ENCODE measurements at places on chromosomes 6 and 20.

DNA sequence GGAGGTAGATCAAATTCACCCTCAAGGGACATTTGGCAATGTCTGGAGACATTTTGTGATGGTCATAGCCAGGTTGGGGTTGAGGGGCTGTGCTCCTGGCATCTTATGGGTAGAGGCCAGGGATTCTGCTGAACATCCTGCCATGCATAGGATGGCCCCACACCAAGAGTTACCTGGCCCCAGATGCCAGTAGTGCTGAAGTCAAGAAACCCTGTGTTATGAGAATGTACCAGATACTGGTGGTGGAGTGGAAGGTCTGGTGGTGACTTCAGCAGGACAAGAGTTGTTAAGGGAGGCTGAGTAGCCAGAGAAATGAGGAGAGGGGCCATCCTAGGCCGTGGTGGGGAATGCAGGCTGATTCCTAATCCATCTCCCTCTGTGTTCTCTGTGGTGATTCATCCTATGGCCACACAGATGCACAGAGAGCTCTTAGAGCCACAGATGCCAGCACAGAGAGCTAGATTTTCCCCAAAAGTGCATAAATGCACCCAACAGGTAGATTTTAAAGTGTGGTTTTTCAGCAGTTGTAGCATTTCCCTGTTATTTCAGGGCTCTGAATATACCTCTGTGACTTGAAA is 43.6 kb downstream of the CDYL start:
- no peak for DNase-seq

DNA sequence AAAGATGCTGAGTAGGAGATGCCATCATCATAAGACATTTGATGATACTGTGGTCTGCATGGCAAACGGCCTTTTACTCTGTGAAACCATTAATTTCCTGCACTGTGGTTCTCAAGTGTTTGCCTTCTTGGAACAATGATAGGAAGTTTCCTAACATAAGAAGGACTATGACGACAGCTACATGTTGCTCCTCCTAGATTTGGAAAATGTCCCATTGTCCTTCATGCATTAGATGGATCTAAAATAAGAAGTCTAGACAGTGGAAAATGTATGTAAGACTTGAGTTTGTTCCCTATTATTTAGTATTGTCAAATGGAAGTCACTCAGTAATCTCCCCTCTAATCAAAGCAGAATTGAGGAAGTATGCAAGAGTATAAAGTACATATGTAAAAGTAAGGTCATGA is 98.5 kb upstream of the TMEM170B start:
- DNase-seq, result no peak

- no peak for DNase-seq
These were observed 81.4 kb downstream of the TCP11 start for GRCh38 chr6:35059596-35060345.

DNA sequence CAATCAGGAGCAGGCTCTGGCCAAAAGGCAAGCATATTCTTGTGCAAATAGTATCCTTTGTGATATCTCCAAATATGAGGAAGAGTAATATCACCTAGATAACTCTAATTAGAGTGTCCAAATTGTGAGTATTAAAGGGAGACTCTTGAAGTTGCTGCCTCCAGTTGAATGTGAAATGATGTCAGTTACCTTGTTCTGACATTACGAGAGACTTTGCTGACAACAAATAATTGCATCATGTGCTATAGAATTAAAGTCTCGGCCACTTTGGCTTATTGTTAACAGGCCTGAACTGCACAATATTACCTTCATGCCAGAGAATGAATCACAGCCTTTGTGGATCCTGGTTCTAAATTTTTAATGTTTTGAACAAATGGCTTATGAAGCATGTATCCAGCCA is 106.5 kb downstream of the AIG1 start:
- no peak for DNase-seq

- DNase-seq, result peak; percentile 45
These were observed 7.3 kb downstream of the DNTTIP1 start for GRCh38 chr20:45798935-45799642.

- peak; percentile 34 for DNase-seq
These were observed 1.5 kb upstream of the CITED2 start for GRCh38 chr6:139376017-139376330.

GRCh38 chr6:44257025-44257752 is at the start of gene SLC35B2:
Gene SLC35B2 (minus strand): TSS chr6:44257528. CDS start chr6:44257410, 118 bp downstream.
- peak; percentile 94 for DNase-seq

- DNase-seq, result no peak
These were observed 845 bp upstream of the DST start for GRCh38 chr6:56643379-56644089.

DNA sequence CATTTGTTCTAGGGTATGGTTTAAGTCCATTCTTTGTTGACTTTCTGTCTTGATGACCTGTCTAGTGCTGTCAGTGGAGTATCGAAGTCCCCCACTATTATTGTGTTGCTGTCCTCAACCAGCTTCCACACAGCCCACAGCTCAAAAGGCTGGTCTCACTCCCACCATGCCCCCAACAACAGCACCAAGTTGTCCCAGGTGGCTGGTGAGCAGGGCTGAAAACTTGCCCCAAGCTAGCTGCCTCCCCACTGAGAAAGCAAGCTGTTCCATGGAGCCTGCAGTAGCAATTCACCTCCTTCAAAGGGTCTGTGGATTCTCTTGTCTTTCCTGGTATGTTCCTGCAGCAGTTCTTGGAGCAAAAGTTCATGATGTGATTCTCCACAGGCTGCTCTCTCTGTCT is 221.0 kb downstream of the SYNDIG1 start:
- no peak for DNase-seq

- DNase-seq, result no peak
These were observed 34.9 kb downstream of the ANGPT4 start for GRCh38 chr20:881051-881782.

DNA sequence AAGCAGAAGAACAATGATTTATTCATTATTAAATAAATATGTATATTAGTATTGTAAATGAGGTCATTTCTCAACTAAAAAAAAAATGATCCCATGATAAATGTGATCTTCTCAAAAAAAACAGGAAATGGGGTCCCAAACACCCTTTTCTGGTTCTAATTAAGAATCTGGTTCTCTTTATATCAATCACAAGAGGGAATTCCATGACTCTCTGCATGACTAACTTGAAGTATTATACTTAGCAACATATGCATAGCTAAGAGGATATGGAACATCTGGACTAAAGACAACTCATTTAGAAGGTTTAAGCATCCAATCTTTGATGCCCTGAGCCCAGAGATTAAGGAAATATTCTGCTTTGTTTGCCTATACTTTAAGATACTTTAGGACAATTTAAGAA is 89.7 kb upstream of the EMILIN3 start:
- no peak for DNase-seq

- DNase-seq, result no peak
These were observed 92.4 kb upstream of the MAFB start for GRCh38 chr20:40781327-40782042.

DNA sequence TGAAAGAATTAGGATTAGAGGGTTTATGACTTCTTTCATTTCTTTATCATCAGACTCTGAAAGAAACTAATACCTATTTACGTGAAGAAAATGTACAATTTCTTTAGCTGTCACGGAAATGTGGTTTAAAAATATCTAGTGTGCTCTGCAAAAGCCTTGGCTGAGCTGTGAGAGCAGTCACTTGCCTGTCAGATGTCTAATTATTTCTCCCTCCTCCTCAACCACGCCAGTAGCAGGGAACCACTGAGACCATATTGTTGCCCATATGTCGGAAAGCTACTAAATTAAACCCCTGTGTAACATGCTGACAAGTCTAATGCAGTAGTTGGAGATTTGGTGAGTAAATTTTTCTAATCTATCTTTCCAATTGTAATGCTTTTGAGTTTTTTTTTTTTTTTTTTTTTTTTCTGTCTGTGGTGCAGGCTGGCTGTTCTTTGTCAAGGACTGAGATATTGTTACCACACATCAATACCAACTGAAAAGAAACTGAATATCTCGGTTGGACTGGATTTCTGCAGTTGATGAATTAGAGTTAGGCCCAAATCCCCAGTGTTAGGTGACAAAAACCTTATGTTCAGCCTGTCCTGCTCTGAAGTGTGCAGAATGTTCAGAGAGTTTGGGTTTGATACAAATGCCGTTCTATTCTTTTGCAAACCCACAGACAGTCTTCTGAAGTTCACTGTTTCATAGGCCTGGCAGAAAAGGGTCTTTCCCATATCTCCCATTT is 302.9 kb upstream of the SYNCRIP start:
- DNase-seq, result no peak

GRCh38 chr6:55260181-55260580 is 67.1 kb upstream of the GFRAL start:
- no peak for DNase-seq

DNA sequence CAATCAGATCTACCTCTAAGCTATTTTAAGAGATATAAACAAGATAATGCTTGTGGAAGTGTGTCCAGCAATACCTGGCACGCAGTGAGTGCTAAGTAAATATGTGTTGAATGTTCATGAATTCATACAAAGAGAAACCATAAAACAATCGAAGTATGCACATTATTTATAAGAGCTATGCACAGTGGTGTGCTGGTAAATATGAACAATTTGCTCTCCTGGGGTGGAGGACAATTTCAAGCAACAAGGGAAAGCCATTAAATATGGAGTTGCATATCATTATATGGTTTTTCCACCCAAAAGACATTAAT is 526.6 kb upstream of the MARCKS start:
- DNase-seq, result no peak

- DNase-seq, result no peak
These were observed 13.4 kb downstream of the TEAD3 start for GRCh38 chr6:35483490-35483889.

GRCh38 chr20:49479785-49480184 is 2.7 kb downstream of the KCNB1 start:
- no peak for DNase-seq

- DNase-seq, result no peak
These were observed 5.1 kb downstream of the SOX4 start for GRCh38 chr6:21598674-21599023.

- no peak for DNase-seq
These were observed 587.2 kb downstream of the EPM2A start for GRCh38 chr6:145147981-145148749.

DNA sequence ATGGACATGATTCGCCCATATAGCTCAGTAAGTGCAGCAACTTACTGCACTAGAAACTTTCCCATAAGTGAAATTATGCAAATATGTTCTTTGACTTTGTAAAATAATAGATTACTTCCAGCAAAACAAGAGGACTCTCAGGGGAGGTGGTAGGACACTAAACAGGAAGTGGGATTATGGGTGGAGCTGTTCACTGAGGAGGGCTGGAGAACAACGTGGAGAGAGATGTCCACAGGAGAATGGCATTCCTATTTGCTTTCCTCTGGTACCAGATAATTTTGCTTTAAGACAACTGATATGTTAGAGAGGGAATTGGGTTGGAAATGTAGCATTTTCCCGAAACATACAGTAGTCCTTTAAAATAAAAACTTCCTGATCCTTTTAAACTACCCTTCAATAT is 3.7 kb downstream of the TPD52L1 start:
- DNase-seq, result no peak

GRCh38 chr20:32329817-32330554 is 28.1 kb upstream of the ASXL1 start:
- DNase-seq, result no peak

All from putamen (tissue), 1 donor.